ENCODE measurements at places on chromosomes 11 and 22. TPM values are rescaled to one million over a fixed set of nuclear protein-coding genes. Genes with fewer than 3 reads are reported as not detected.

GRCh38 chr11:92948116-92948515 is 21.3 kb upstream of the MTNR1B start:
- no peak for DNase-seq
- no peaks in the 10 kb centered on the region for H3K4me1 ChIP-seq
- no peak overlapping the region for H3K27ac ChIP-seq
- H3K36me3 ChIP-seq: no peaks in the 10 kb centered on the region

GRCh38 chr22:49271831-49272230 is 555.8 kb downstream of the BRD1 start:
- no peaks in the 10 kb centered on the region for H3K27me3 ChIP-seq
- H3K27ac ChIP-seq: no peak overlapping the region
- no peaks in the 10 kb centered on the region for H3K36me3 ChIP-seq
- no peak overlapping the region for H3K4me3 ChIP-seq
- H3K4me1 ChIP-seq: no peaks in the 10 kb centered on the region

GRCh38 chr11:118908901-118909618 is 16.7 kb downstream of the BCL9L start:
- no peaks in the 10 kb centered on the region for H3K36me3 ChIP-seq
- H3K4me3 ChIP-seq: peak overlapping the region; percentile 44
- DNase-seq: peak; percentile 70
- H3K27me3 ChIP-seq: no peaks in the 10 kb centered on the region
- peaks cover 47% of the 10 kb centered on the region for H3K4me1 ChIP-seq
- H3K27ac ChIP-seq: peak overlapping the region; percentile 100

- H3K4me3 ChIP-seq: no peak overlapping the region
- H3K27ac ChIP-seq: no peak overlapping the region
- no peak for DNase-seq
- no peaks in the 10 kb centered on the region for H3K36me3 ChIP-seq
These were observed 35.8 kb upstream of the MYOD1 start for GRCh38 chr11:17683377-17684161.

DNA sequence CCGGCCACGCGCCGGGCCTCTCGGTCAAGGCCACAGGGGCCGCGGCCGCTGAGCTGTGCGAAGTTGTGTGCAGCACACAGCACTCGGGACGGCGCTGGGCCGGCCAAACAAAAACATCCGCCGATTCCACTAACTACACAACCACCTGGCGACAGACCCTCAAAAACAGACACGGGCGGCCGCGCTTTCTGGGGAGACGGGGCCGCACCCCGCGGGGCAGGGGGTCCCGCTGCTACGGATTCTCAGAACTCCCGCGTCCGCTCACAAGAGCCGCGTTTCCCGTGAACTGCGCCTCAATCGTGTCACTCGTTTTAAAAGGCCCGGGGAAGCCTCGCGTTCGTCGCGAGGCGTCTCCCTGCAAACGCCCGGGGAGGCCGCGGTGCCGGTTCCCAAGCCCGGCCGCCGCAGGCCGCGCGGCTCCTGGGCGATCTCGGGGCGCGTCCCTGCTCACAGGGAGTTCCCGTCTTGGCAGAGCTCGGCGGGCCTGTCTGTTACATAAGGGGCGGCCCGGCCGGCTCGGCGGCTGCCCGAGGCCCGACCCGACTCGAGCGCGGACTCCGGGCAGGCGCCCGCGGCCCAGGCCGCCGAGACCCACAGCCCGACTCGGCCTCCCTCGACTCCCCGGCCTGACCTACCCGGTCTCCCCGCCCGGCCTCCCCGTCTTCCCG is 936 bp downstream of the BRD1 start:
- no peaks in the 10 kb centered on the region for H3K36me3 ChIP-seq
- H3K27me3 ChIP-seq: no peaks in the 10 kb centered on the region
- H3K27ac ChIP-seq: peak overlapping the region; percentile 90
- DNase-seq: no peak
- H3K4me1 ChIP-seq: peaks cover 21% of the 10 kb centered on the region

GRCh38 chr22:29581799-29582198 is 886 bp upstream of the NIPSNAP1 start:
- peak overlapping the region; percentile 70 for H3K4me3 ChIP-seq
- no peak for DNase-seq
- no peaks in the 10 kb centered on the region for H3K4me1 ChIP-seq
- no peaks in the 10 kb centered on the region for H3K27me3 ChIP-seq
- peak overlapping the region; percentile 89 for H3K27ac ChIP-seq
- no peaks in the 10 kb centered on the region for H3K36me3 ChIP-seq

GRCh38 chr11:32438346-32438865 is 3.1 kb upstream of the WT1 start:
- no peak overlapping the region for H3K4me3 ChIP-seq
- no peaks in the 10 kb centered on the region for H3K36me3 ChIP-seq
- H3K4me1 ChIP-seq: peaks cover 18% of the 10 kb centered on the region

DNA sequence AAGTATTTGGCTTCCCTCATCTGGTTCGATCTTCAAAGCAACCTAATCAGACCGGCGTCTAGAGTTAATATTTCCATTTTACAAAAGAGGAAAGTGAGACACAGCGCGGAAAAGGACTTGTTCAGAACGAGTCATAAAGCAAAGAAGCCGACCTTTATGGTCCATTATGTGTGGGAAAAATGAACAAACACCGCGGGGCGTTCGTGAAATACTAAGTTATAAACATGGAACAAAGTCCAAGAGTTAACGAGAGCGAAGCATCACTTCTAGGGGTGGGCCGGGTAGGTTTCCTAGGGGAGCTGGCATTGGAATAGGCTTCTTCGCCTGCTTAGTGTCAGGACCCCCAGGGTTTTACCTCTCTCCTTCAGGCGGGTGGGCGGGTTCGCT is 575 bp downstream of the DUSP18 start:
- no peak for DNase-seq
- no peak overlapping the region for H3K27ac ChIP-seq
- H3K4me3 ChIP-seq: peak overlapping the region; percentile 95
- H3K27me3 ChIP-seq: no peaks in the 10 kb centered on the region
- H3K4me1 ChIP-seq: no peaks in the 10 kb centered on the region
- H3K36me3 ChIP-seq: no peaks in the 10 kb centered on the region

- no peak for DNase-seq
- no peaks in the 10 kb centered on the region for H3K27me3 ChIP-seq
- no peaks in the 10 kb centered on the region for H3K4me1 ChIP-seq
These were observed 473.4 kb downstream of the METTL15 start for GRCh38 chr11:28581286-28582242.

DNA sequence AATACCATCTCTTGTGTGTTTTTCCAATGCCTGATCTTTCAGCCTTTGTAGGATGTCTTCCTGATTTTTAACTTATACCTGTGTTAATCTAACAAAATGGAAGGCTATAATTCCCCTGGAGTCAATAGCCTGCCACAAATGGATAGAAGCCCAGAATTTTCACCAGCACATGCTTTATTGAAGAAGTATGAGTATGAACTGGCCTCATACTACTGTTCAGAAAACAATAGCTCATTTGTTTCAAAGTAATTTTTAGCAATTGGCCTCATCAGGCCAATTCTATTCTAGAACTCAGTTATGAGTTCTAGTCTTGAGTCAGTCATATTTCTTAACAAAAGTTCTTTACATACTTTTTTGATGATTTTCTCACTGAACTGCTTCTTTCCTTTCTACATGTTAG is 40.6 kb upstream of the SLC37A2 start:
- no peak for DNase-seq
- no peaks in the 10 kb centered on the region for H3K4me1 ChIP-seq
- H3K4me3 ChIP-seq: no peak overlapping the region
- no peak overlapping the region for H3K27ac ChIP-seq

DNA sequence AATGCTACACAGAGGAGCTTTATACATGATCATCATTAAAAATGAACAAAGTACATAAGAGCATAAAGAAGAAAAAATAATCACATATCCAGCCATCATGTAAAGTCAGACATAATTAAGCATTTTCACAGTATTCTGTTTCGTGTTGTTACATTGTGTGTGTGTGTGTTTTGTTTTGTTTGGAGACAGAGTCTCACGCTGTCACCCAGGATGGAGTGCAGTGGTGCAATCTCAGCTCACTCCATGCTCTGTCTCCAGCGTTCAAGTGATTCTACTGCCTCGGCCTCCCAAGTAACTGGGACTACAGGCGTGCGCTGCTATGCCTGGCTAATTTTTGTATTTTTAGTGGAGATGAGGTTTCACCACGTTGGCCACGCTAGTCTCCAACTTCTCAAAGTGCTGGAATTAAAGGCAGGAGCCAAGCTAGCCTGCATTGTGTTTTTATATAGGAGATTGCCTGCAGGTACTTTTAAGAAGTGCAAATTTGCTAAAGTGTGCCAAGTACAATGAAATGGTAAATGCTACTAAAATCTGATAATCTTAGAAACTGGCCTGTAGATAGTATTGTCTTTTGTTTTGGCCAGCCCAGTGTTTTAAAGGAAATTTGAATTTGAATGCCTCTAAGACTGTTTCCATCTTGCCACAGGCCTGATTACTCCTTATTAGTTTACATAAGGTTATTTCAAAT is 7.8 kb downstream of the CTSC start:
- H3K4me3 ChIP-seq: no peak overlapping the region
- no peak overlapping the region for H3K27ac ChIP-seq
- H3K36me3 ChIP-seq: no peaks in the 10 kb centered on the region
- DNase-seq: no peak
- H3K27me3 ChIP-seq: no peaks in the 10 kb centered on the region

- H3K4me1 ChIP-seq: no peaks in the 10 kb centered on the region
- no peak overlapping the region for H3K4me3 ChIP-seq
- no peaks in the 10 kb centered on the region for H3K36me3 ChIP-seq
- no peaks in the 10 kb centered on the region for H3K27me3 ChIP-seq
- no peak for DNase-seq
These were observed 315.7 kb downstream of the INSC start for GRCh38 chr11:15430381-15430780.

DNA sequence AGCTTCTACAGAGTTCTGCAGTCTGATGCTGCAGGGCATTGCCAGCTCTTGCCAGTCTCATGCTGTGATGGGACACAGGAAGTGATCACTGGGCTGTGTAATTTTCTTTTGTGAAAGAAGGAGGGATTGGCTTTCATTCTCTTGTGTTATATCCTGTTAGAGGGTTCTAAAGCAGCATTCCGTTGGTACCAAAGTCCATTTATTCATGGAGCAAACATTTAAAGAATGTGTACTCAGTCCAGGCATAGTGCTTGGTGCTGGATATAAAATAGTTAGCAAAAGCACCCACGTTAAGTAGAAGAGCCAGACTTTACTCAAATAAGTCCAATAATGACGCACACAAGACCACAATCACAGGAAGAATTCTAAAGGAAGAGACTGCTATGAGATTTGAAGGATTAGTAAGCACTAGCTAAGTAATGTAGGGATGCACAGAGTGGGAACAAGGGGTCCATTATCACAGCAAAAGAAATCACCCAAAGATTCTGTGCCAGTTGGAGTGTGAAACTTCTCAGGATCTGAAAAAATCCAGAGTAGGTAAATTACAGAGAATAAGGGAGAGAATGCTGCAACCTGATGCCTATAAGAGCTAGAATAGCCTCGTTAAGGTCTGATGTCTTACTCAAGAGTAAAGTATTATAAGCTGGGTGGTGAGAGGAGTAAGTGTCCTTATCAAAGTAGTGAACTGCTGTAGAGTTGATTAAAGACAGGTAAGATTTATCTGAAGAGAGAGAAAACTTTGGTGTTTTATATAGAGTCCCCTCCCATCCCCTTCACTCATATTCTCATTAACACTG is 728.3 kb downstream of the METTL15 start:
- H3K36me3 ChIP-seq: no peaks in the 10 kb centered on the region
- H3K4me3 ChIP-seq: no peak overlapping the region
- H3K4me1 ChIP-seq: no peaks in the 10 kb centered on the region
- H3K27ac ChIP-seq: no peak overlapping the region

DNA sequence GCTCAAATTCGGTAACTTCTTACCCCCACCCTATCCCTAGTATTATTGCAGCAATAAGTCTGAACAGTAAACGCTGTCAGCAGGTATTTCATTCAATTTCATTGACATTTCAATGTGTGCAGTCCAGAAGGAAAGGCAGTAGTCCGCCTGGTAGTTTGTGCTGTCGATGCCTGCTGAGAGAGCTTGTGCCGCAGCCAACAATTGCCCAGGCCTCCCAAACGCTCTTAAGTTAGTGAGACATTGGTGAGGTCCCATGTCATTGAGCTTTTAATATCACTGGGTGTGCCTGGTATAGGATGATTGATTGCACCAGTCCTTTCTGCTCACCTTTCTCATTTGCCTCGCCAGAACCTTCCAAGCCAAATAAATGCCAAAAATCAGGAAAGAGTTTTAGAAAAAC is 28.1 kb downstream of the ALKBH3 start:
- H3K27me3 ChIP-seq: no peaks in the 10 kb centered on the region
- no peaks in the 10 kb centered on the region for H3K4me1 ChIP-seq
- no peak for DNase-seq
- H3K36me3 ChIP-seq: no peaks in the 10 kb centered on the region
- no peak overlapping the region for H3K4me3 ChIP-seq
- H3K27ac ChIP-seq: no peak overlapping the region

DNA sequence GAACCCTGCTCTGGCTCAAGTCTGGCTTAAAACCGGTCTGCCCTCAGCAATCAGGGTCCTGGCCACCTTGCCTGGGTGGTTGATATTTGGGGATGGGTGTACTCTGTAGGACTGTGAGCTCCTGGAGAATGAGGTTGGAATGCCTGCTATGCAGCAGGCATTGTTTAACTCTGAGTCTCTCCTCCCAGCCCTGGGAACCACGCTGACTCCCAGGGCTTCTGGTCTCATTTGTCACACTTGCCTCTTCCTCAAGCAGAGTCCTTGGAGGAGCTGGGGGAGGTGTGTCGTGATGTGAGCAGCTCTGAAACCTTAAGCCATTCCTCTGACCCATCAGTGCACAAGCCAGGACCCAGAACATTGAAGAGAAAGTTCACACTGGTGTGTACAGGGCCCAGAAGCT is 340.1 kb downstream of the MN1 start:
- no peak for DNase-seq
- no peaks in the 10 kb centered on the region for H3K4me1 ChIP-seq
- H3K4me3 ChIP-seq: no peak overlapping the region
- H3K27ac ChIP-seq: no peak overlapping the region
- H3K36me3 ChIP-seq: no peaks in the 10 kb centered on the region

DNA sequence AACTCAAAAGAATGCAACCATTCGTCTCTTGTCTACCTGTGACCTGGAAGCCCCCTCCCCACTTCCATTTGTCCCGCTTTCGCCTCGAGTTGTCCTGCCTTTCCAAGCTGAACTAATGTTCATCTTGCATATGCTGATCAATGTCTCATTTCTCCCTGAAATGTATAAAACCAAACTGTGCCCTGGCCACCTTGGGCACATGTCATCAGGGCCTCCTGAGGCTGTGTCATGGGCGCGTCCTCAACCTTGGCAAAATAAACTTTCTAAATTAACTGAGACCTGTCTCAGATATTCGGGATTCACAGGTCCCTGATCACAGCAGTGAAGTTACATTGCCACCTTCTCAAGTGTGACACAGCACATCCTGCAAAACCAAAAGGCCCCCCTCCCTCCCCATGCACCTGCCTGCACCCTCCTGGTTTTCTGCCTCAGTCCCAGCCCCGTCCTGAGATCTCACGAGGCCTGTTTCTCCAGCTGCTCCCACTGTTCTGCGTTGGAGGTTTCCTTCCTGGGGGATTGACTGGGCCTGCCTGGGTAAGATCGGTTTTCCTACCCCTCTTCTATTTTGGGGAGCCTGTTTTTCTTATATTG is 1328.7 kb downstream of the TBC1D22A start:
- peaks cover 7% of the 10 kb centered on the region for H3K27me3 ChIP-seq
- no peak overlapping the region for H3K4me3 ChIP-seq
- H3K4me1 ChIP-seq: no peaks in the 10 kb centered on the region
- H3K27ac ChIP-seq: no peak overlapping the region

Gene ZC3H12C
- 10.2 TPM for total RNA-seq

Gene NAALAD2
- total RNA-seq: 0.98 TPM

Gene IL17REL
- not detected for total RNA-seq

Gene MS4A15
- total RNA-seq: not detected

Gene FBLN1
- 293 TPM for total RNA-seq

Gene OR10A2
- not detected for total RNA-seq
